SJCRH30 (cell line): ENCODE measurements at places on chromosomes 12 and 14.

- H3K4me1 ChIP-seq = no peaks in the 10 kb centered on the region
- H3K27me3 ChIP-seq = no peaks in the 10 kb centered on the region
- DNase-seq = no peak
- H3K27ac ChIP-seq = no peak overlapping the region
- no peak overlapping the region for H3K4me3 ChIP-seq
Measured at GRCh38 chr12:128959901-128960300, 106.6 kb downstream of the GLT1D1 start.

GRCh38 chr14:21902561-21903181 is 229.1 kb upstream of the OR4E1 start:
- DNase-seq = no peak
- no peaks in the 10 kb centered on the region for H3K27me3 ChIP-seq
- H3K4me1 ChIP-seq = no peaks in the 10 kb centered on the region
- H3K4me3 ChIP-seq = no peak overlapping the region

- H3K4me1 ChIP-seq = no peaks in the 10 kb centered on the region
- peak overlapping the region; percentile 30 for H3K4me3 ChIP-seq
- H3K27ac ChIP-seq = no peak overlapping the region
- H3K36me3 ChIP-seq = no peaks in the 10 kb centered on the region
Measured at GRCh38 chr12:131828671-131829355, 620 bp downstream of the MMP17 start.

DNA sequence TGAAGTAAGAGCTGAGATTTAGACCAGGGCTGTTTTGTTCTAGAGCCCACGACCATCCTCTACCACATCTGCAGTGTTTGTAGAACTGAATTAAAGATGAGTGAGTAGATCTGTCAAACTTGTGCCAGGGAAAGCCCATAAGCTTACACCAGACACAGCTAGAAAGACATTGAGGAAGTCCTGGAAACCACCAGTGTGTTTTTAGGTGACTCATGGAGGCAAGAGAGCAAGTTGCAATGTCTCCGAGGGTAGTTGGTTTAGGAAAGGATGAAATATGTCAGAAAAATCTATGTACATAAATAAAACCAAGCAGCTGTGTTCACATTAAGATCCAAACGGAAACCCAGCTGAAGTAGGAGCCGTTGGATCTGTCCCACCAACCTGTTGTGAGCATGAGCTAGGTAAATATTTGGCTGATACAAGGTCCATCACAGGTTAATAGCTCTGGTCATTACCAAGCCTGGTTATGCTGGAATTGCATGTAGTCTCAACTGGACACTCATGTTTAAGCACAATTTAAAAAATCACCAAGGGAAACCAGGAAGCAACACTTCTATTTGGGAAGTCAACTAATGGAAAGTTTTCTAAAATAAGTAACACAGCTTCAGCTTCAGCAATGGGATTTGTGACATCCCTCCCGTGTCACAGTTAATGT is 49.9 kb upstream of the PLEKHG3 start:
- no peak overlapping the region for H3K4me3 ChIP-seq
- no peak for DNase-seq
- H3K27me3 ChIP-seq = no peaks in the 10 kb centered on the region
- H3K27ac ChIP-seq = no peak overlapping the region

DNA sequence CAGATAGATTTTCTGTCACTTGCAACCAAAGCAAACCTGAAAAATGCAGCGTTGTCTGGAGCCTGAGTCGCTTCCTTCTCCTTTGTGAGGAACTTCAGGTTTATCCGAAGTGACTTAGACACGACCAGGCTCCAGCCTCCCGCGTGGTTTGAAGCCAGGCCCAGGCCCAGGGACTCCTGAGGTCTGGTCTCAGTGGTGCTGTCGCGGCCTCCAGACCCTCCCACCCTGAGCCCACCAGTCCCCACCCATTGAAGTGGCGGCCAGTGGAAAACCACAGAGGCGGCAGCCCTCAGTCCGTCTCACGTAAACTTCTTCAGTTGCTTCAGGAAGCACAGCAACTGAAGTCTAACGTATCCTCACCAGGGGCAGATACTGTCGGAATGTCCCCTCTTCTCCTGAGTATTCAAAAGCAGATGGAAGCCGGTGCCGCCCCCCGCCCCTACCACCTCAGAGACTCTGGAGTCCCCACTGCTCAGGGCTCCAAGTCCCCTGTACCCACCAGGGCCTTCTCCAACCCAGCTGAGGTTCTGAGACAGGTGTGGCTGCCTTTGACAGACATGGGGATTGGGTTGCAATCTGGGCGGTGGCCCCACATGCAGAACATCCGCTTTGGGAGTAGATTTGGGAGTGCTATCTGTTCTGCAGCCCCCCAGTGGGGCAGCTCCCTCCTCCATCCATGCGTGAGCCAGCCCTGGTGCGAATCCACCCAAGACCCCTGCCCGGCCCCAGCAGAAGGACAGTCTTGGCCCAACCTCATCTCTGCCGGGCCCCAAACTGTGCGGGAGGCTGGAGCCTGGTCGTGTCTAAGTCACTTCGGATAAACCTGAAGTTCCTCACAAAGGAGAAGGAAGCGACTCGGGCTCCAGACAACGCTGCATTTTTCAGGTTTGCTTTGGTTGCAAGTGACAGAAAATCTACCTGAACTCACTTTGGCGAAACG is 26.6 kb upstream of the GALNT9 start:
- H3K27ac ChIP-seq = no peak overlapping the region
- H3K36me3 ChIP-seq = no peaks in the 10 kb centered on the region
- H3K4me3 ChIP-seq = no peak overlapping the region
- DNase-seq = no peak
- H3K27me3 ChIP-seq = no peaks in the 10 kb centered on the region

DNA sequence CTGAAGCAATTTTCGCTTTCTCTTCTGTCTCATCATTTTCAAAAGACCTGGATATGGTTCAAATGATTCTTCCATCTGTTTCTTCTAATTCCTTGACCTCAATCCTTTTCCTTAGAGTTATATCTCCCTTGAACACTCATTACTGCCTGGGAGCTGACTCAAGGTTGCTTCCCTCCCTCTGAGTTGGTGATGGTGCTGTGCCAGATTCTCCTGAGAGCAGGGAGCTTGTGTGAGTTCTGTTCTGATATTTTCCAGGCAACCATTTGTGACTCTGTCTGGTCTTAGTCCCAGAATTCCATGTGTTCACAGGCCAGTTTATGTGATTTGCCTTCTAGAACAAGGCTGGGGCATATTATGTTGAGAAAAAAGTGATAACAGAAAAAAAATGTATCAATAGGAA is 505.1 kb upstream of the SYT1 start:
- H3K36me3 ChIP-seq = no peaks in the 10 kb centered on the region
- H3K27ac ChIP-seq = no peak overlapping the region
- DNase-seq = no peak
- H3K27me3 ChIP-seq = no peaks in the 10 kb centered on the region
- no peak overlapping the region for H3K4me3 ChIP-seq

DNA sequence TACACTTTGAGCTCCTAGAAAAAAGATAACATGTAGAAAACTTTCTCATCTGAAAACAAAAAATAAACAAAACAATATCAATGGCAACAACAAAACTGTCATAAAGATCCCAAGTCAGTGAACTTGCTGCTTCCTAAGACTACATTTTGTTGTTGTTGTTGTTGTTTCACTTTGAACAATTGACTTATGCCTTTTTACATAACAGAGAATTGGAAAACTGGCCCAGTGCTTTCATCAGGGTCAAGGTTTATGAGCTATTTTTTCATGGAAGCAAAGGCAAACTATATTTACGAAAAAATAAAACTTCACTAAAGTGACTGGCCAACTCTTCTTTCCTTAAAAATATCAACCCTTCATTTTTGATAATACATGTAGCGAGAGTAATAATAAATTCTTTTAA is 6.3 kb downstream of the DCN start:
- H3K4me3 ChIP-seq = no peak overlapping the region
- no peak for DNase-seq
- peaks cover 37% of the 10 kb centered on the region for H3K4me1 ChIP-seq
- no peaks in the 10 kb centered on the region for H3K36me3 ChIP-seq

GRCh38 chr12:66708704-66709456 is 30.0 kb upstream of the GRIP1 start:
- no peaks in the 10 kb centered on the region for H3K27me3 ChIP-seq
- H3K36me3 ChIP-seq = no peaks in the 10 kb centered on the region
- H3K27ac ChIP-seq = no peak overlapping the region
- peak; percentile 46 for DNase-seq

GRCh38 chr12:54337280-54337842 is 12.4 kb downstream of the COPZ1 start:
- H3K27me3 ChIP-seq = no peaks in the 10 kb centered on the region
- no peak overlapping the region for H3K4me3 ChIP-seq
- H3K27ac ChIP-seq = no peak overlapping the region
- H3K4me1 ChIP-seq = peaks cover 14% of the 10 kb centered on the region
- H3K36me3 ChIP-seq = peaks cover 4% of the 10 kb centered on the region

- no peaks in the 10 kb centered on the region for H3K36me3 ChIP-seq
- DNase-seq = no peak
- H3K27me3 ChIP-seq = no peaks in the 10 kb centered on the region
- no peak overlapping the region for H3K27ac ChIP-seq
- H3K4me1 ChIP-seq = no peaks in the 10 kb centered on the region
Measured at GRCh38 chr12:32298917-32299316, 100.4 kb upstream of the FGD4 start.

DNA sequence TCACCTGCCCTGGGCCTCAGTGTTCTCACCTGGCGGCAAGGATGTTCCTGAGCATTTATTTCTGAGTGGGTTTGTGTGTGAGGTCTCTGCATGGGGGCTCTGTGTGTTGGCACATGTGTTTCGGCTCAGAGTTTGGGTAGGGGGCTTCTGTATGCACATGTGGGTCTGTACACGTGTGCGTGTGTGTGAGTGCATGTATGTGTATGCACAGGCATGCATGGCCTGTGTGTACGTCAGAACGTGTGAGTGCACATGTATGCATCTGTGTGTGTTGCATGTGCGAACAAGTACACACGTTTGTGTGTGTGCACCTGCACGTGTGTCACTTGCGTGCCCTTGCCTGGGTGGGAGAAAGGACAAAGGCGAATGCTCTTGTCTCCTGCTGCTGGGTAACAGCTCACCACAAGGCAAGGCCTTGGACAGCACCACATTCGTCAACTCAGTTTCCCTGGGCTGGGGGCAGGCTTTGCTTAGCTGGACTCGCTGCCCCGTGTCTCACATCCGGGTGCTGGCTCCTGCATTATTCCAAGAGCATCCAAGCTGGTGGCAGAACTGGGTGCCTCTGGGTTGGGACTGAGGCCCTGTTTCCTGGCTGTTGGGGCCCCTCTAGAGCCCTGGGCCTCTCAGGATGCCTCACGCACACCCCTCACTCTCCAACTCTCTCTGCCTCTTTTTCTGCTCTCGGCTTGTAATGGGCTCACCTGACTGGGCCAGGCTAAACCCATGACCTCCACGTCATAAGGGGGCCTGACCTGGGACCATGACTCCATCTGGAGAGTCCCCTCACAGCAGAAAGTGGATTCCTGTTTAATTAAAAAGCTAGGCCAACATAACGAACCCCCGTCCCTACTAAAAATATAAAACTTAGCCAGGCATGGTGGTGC is 153.6 kb upstream of the C14orf180 start:
- H3K4me3 ChIP-seq = no peak overlapping the region
- no peak overlapping the region for H3K27ac ChIP-seq

GRCh38 chr12:1583421-1584078 is 10.8 kb downstream of the FBXL14 start:
- H3K4me1 ChIP-seq = 0 out of 2 replicates have a peak, but pooled peaks cover 2% of the 10 kb centered on the region
- DNase-seq = peak; percentile 77
- no peak overlapping the region for H3K4me3 ChIP-seq

DNA sequence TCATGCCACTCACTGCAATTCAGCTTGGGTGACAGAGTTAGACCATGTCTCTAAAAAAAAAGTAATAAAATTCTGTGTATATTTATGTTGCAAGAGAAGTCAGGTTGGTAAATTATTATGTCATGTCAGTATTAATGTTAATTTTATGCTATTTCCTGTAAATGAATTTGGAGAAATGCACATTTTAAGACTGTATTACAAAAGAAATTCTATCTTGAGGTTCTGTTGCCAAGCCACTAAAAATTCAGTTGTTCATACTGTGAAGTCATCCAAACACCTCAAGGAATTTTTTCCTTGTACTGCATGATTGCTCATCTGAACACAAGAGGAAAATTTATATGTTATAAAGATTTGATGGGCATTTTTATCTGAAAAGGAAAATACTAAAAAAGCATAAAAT is 23.3 kb upstream of the HMGA2 start:
- no peak overlapping the region for H3K4me3 ChIP-seq
- H3K27ac ChIP-seq = no peak overlapping the region
- no peaks in the 10 kb centered on the region for H3K27me3 ChIP-seq
- H3K4me1 ChIP-seq = no peaks in the 10 kb centered on the region
- DNase-seq = no peak

- H3K27me3 ChIP-seq = no peaks in the 10 kb centered on the region
- H3K27ac ChIP-seq = no peak overlapping the region
- H3K4me1 ChIP-seq = peaks cover 9% of the 10 kb centered on the region; the same call in 1 of the 2 replicates
- no peak for DNase-seq
- no peak overlapping the region; the same call in 1 of the 2 replicates for H3K4me3 ChIP-seq
Measured at GRCh38 chr12:113186666-113187325, 1.3 kb downstream of the RITA1 start.

DNA sequence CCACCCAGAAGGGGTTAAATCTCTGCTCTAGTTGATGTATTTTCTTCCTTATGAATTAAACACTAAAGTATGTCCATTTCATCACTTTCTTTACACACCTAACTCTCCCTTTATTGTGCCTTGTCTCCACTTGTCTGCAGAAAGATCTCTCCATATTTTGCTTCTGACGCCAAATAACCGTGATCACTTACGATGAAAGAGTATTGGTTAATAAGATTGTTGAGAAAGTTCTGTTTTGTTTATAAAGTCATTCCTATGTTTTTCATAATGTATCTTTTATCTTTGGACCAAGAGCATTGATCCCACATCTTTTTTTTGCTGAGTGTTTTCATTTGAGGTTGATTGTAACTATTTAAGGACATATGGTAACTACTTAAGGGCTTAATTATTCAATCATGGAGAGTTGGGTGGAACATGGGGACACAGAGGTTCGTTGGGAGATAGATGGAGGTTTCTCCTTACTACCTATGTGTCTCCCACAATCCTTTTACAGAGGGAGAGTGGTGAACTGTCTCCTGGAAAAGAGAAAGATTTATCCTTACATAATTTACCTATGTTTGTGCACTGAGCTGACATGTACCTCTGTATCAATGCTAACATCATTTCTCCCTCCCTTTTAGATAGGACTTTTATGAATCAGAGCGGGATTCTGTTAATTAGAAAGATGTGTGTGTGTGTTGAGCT is 120.7 kb upstream of the SLC38A2 start:
- no peak for DNase-seq
- no peaks in the 10 kb centered on the region for H3K27me3 ChIP-seq
- H3K27ac ChIP-seq = peak overlapping the region; percentile 44; the same call in 1 of the 2 replicates
- peaks cover 40% of the 10 kb centered on the region for H3K4me1 ChIP-seq
- H3K36me3 ChIP-seq = no peaks in the 10 kb centered on the region
